ENCODE measurements at places on chromosomes 5 and 9.

DNA sequence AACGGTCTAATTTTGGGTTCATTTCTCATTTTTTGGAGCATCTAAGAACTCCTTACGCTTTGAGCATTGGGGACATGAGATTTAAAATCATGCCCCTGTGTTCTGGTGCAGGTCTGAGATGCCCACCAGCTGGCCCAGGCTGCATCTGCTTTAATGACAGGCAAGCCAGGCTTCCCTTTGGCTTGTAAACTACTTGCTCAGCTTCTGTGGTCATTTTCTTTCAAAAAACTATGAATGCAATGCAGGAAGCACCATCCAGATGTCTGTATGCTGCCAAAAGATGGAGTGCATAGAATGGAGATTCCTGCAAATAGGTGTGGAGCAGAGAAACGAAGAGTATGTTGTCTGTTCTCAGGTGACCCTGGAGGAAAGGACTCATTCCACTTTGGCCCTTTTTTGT is 399.9 kb upstream of the ADAMTSL1 start:
- DNase-seq: no peak

DNA sequence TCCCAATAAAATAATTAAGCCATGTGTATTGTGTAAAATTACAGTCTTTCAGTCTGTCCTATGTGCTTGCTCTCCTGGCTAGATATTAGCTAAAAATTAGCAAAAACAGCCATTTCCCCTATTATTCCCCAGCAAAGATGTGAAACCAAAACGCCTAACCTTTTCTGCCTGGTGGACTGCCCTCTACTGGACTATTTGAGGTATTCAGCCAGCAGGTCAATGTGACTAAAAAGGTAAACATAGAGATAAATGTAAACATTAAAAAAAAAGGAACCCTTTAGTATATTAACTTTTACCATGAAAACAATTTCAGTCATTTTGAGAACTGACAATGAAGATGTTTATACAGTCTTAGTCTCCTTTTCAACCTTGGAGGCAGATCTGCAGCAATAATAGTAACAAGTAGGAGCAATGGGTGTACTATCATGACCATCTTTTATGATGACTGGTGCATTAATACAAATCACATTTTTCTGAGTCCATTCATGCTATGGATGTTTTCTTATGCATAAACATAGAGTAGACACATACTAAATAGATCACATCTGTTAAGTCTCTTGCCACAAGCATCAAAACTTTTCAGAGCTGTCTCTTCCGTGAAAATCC is 10.1 kb downstream of the ATG12 start:
- DNase-seq: peak; percentile 64

DNA sequence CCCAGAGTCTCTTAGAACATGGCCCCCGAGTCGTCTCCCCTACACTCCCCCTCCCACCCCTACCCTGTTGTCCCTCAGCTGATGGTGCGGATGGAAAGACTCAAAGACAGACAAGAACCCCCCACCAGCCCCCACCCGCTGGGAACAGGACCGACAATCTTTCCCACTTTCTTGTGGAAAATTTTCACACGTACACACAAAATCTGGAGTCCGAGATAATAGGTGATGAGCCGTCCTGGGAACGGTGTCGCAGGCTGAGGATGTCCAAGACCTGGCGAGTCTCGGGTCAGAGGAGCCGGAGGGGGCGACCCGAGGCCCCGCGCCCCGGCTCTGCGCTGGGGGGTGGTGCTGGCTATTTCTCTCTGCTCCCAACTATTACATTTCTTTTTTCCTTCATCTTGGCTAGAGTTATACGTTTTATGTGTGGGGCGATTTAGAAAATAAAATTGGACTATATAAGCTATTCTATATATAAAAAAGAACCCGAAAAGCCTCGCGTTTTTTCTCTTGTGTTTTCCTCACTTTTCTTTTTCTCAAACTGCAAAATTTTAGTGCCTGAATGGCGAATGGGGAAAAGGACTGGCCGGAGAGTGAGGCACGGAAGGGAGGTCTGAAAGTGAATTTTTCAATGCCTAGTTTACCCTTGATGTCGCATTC is 188.8 kb downstream of the MEF2C start:
- no peak for DNase-seq

DNA sequence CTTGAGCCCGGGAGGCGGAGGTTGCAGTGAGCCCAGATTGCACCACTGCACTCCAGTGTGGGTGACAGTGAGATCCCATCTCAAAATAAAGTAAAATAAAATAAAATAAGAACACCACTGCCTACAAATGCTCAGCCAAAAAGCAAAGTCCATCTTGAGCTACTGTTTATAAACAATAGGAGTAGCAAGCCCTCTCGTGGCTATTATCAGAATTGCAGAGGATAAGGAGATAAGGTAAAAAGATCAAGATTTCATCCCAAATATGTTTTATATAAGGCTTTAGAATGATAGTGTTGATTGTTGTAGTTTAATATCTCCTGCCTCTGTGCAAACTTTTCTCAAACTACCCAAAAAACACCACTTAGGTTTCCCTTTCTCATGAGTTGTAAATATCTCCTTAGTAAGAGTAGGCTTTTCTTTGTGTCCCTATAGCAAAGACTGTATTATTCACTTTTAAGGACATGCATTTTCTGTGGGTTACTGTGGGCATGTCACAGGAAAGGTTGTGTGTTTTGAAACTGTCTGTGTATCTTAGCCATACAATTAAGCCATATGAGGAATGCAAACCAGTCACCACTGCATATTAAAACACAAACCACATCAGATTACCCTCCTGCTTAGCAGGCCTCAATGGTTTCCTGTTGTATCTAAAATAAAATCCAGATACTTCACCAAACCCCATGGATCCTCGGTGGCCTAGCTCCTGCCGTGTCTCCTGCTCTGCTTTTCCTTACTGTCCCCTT is 31.8 kb upstream of the CKS2 start:
- DNase-seq: peak; percentile 39

GRCh38 chr5:1161108-1161832 is 40.1 kb upstream of the SLC6A19 start:
- DNase-seq: no peak

- no peak for DNase-seq
These were observed 1.6 kb downstream of the URM1 start for GRCh38 chr9:128372784-128373183.

All from CD4-positive, alpha-beta T cell treated with Interleukin-2 at 100 ng/mL for 4 hours (primary cell).